ENCODE measurements at places on chromosomes 4 and X.

DNA sequence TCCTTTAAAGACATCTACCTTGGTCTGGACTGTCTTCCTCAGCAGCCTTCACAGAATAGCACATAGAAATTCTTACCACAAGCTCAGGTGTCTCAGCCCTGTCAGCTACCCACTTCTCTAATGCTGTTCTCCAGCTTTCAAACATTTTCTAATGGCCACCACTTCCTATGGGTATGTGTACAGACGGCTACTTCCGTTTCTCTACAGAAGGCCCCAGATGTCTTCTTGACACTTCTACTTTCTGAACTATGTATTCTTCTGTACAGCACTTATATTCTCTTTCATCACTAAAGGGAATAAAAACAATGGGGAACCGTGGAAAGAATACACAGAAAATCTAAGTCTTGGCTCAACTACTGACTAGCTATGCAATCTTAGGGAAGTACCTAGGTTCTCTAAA is 13.3 kb downstream of the OPHN1 start:
- no peak for DNase-seq

DNA sequence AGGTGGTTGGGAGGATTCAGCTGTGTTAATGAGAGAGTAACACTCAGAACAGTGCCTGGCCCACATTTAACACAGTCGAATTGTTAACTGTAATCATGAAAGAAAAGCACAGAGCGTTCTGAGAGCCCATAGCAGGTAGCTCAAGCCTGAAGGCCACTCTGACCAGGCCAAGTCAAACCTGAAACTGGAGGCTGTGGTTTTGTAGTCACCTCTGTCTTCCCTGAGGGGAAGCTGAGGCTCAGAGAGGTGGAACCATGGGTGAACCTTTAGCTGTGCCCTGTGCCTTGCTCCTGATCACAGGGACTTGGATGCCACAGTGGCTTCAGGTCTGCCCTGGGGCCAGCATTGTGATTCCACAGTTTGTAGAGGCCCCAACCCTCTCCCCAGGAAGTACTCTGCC is 16.6 kb upstream of the UBA1 start:
- DNase-seq = no peak

DNA sequence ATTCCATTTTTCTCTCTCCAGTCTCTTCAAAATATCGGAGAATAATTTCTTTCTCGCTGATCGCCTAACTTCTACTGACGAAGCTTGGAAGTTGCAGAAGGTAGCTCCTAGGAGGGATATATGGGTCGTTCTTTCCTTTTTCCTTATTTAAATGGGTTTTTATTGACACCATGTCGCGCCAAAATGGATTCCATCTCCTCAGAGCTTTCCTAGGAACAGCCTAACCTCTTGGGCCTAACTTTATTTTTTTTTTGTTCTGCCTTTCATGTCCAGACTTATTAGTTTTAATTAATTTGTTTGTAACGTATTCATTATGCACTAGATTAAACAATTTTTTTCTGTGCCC is 359.4 kb upstream of the ZCCHC13 start:
- DNase-seq = no peak

- no peak for DNase-seq
These were observed 216.2 kb upstream of the VEGFC start for GRCh38 chr4:177008836-177009501.

GRCh38 chrX:18654875-18655836 is 16.8 kb downstream of the RS1 start:
- no peak for DNase-seq

DNA sequence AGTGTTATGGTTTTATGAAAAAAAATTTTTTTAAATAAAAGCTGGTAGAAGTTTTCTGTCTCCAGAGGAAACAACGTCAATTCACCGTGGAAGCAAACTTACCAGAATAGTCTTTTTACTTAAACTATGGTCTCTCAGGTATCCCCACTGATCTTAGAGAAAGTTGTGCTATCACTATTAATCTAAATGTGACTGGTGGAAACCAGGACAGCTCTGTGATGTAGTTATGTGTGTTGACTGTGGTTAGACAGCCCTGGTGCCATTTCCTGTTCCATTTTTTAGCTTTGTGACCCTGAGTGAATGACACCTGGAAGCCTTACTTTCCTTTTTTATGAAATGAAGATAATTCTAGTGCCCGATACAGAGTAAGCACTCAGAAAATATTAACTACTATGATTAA is 111.8 kb upstream of the HUWE1 start:
- DNase-seq = no peak

DNA sequence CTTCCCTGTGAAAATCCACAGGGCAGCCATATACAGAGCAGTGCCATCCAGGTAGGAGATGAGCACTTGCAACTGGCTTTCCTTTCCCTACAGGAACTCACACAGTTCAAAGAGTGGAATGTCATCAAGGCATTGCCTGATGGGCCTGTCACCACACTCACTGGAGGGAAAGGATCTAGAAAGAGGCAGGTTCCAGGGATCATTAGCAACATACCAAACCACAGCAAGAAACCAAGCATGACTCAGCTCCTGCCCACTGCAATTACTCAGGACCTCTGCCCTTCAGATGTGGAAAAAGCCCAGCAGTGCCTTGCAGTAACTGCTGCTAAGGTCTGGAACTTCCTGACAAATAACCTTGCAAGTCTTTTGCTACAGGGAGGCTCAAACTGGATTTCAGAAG is 101.2 kb downstream of the ZNF674 start:
- DNase-seq = no peak

DNA sequence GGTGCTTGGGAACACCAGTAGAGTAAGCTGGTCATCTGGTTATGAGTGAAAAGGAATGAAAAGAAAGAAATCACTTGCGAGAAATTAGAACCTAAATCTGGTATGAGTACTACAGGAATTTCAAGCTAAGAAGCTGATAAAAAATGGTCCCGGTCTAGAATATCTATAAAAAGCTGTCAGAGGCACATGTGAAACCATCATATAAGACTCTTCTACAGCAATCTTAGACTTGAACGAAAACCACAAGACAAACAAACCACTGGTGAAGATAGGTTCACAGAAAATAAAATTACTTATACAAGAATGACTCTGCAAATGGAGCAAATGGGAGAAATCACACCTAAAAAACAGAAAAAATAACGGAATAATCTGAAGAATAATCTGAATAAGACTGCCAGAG is 69.9 kb downstream of the KDR start:
- no peak for DNase-seq

DNA sequence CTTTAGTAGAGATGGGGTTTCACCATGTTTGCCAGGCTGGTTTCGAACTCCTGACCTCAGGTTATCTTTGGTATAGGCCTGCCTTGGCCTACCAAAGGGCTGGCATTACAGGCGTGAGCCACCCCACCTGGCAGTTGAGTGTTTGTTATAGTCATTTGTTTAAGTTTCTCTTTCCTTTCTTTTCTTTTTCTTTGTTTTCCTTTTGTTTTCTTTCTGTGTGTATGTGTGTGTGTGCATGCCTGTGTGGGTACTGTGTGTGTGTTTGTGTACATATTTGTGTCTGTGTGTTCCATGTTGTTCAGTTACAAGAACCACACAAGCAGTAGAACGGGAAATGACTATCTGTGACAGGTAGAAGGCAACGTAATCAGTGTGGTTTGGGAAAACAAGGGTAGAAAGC is 624.9 kb downstream of the FSTL5 start:
- no peak for DNase-seq

DNA sequence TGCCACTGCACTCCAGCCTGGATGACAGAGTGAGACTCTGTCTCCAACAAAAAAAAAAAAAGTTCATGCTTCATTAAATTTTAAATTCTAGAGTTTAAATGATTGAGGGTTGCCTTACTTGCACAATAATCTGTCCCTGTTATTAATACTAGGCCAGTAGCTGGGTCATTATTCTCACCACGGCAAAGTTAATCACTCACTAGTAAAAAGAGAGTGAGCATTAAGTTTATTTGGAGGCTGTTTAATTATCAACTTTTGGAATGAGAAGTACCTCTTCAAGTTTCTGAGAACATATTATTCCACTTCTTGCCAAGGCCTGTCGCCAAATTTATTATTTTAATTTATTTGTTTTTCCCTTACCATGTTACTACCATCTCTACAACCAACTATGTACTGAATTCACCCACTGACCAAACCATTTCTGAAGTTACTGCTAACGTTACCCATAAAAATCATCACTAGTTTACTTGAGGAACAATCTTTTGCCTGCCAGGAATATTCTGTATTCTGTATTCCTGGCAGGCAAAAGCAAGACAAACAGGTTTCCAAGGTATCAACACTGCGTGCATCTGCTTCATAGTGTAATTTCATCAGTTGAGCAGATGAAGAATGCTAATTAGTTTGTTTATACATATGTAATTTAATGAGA is 26.5 kb downstream of the GUCY1A1 start:
- no peak for DNase-seq

- DNase-seq = no peak
These were observed 171.4 kb downstream of the GPC3 start for GRCh38 chrX:133813971-133814370.

GRCh38 chr4:108742451-108743420 is 20.1 kb downstream of the ETNPPL start:
- no peak for DNase-seq

- DNase-seq = peak; percentile 61
These were observed 2.1 kb upstream of the IL2 start for GRCh38 chr4:122458625-122459024.

GRCh38 chr4:136864604-136865185 is 667.6 kb downstream of the PCDH18 start:
- no peak for DNase-seq

GRCh38 chrX:106378616-106379015 is 210.5 kb downstream of the PWWP3B start:
- DNase-seq = no peak

- DNase-seq = no peak
These were observed 80.1 kb downstream of the CENPC start for GRCh38 chr4:67465032-67465762.

- no peak for DNase-seq
These were observed 82.1 kb downstream of the CLDN34 start for GRCh38 chrX:10049236-10049635.

DNA sequence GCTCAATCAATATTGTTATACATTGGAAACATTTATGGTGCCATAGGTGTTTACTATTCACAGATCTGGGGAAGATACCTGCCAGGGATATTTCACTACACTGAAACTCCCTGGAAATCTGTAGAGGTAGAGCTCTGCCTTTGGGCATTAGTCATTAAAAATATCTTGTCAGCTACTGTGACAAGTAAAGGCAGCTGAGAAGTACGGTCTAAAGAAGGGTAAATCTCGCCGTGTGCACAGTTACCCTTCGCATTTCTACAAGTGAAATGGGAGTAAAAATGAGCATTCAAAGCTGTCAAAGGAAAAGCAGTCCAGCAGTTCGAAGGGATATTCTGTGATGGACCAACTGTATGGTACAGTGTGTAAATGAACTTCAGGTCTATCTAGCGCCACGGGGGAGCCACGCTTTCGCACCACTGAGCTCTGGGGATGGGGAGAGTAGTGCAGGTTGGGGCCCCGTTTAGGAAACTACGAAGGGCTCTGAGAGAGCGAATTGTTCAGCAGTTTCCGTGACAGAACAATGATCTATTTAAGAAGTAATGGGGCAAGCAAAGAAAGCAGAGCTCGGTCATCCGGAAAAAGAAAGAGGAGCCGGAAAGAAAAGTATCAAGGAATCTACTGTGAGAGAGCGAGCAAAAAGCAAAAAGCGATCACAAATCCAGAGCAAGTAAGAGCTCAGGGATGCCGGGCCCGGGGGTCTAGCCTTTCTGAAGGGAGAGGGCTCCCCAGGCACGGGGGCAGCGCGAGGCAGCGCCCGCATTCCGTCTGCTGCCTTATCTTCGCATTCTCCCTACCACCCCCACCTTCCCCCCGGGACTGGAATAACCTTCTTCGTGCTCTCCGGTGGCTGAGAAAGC is 646 bp downstream of the TIGD4 start:
- peak; percentile 37 for DNase-seq

- DNase-seq = no peak
These were observed 13.2 kb downstream of the HS3ST1 start for GRCh38 chr4:11415409-11416070.

- no peak for DNase-seq
These were observed 12.6 kb downstream of the PPA2 start for GRCh38 chr4:105461221-105461620.

GRCh38 chrX:22015139-22015750 is 16.9 kb upstream of the PHEX start:
- no peak for DNase-seq

- no peak for DNase-seq
These were observed 49.9 kb downstream of the FRMD7 start for GRCh38 chrX:132077912-132078311.

- no peak for DNase-seq
These were observed 75.4 kb downstream of the FAT4 start for GRCh38 chr4:125390126-125390525.

GRCh38 chr4:122434285-122434684 is 22.2 kb downstream of the IL2 start:
- DNase-seq = no peak

DNA sequence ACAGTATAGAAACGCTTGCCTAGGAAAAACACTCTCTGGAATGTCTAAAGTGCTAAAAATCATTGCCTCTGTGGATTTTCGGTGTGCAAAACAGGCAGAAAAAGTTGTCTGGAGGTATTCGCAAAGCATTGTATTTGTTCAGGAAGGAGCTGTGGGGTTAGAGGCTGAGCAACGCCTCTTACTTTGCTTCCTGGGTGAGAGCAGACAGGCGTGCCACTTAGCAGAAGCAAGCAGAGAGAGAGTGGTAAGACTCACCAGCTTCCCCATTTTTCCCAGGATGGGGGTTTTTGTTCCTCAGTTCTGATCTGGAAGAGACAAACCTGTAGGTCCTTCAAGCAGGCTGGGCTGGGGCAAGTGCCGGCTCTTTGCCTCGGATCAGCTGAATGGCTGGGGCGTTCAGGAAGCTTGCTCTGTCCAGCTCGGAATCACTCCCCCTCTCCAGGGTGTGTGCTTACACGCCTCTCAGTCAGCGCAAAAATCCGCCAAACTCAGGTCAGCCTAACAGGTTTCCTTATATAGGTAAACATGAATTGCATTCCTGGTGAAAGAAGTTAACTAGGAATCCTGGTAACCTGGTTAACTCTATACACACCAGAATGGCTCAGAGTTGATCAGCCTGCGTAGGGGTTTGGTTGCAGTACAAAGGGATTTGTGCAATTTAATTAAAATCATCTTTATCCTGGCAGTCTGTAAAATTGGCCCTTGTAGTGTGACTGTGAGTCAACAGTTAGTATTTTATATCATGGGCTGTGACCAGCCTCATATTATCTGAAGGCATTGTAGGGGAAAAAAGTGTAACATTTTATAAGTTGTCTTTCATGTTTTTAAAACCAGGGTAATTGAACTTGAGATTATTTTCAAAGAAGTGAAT is 213.1 kb upstream of the MID1 start:
- DNase-seq = no peak

DNA sequence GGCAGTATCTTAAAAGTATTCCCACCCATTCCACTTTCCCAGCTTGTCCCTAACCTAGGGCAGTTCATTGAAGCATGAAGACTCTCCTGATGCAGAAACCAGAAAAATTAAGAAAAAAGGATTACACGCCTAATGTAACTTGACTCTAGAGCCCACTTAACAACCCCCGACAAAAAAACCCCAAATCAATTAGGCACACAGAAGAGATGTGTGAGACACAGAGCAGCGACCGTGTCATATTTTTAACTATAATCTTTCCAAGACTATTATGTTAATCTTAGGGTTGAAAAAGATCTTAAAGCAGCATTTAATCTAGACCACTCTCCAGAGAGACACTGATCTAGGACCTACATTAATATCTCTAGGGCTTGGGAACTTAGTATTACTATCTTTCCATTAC is 1.3 kb downstream of the YTHDC1 start:
- DNase-seq = no peak
